ENCODE measurements at places on chromosomes 5 and 9. TPM values are rescaled to one million over a fixed set of nuclear protein-coding genes. Genes with fewer than 3 reads are reported as not detected.

GRCh38 chr9:70324963-70325362 is 66.2 kb downstream of the SMC5 start:
- no peak for DNase-seq

- no peak for DNase-seq
These were observed 900.0 kb upstream of the CDH10 start for GRCh38 chr5:25544652-25545249.

GRCh38 chr5:32613050-32613672 is 27.8 kb downstream of the SUB1 start:
- peak; percentile 79 for DNase-seq

Gene GPX8
- total RNA-seq, result 9.5 TPM

Gene GABRB2
- 1.6 TPM for total RNA-seq

Gene PDLIM4
- 7.4 TPM for total RNA-seq

DNA sequence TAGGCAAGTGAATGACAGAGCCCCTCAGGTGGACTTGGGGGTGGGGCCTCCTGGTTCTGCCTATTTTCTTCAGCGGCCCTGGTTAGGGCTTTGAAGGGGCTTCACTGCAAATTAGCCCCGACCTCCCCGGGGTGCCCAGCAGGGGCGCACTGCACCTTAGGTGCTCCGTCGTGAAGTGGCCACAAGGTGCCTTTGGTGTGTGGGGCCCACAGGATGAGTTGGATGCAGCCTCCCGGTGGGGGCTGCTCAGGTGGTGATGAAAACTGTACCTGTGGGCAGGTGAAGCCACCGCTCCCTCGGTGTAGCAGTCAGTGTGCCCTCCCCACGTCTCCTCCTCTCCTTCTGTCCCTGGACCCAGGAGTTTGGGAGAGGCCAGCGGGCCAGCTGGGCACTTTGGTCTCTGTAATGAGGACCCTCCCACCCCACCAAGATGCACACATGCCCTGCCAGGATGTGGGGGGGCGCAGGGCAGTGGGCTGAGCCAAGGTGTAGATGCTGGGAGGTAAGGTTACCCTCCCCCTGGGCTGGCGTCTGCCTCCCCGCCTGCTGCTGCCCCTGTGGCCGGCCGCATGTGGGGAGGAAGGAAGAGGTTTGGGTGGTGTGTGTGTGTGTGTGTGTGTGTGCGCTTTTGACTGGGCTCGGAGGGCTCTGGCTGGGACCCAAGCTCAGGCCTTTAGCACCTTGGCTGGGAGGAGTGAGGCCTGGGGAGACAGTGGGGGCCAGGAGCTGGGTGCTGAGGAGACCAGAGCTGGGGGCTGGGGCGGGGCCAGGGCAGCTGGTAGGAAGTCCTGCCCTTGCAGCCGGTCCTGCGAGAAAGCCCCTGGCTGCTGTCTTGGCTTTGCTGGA is 55.6 kb downstream of the RXRA start:
- no peak for DNase-seq
